G401 (cell line): ENCODE measurements at places on chromosomes 7 and 10. TPM values are rescaled to one million over a fixed set of nuclear protein-coding genes. Genes with fewer than 3 reads are reported as not detected.

SLC26A5 gene
- not detected in 2 replicates for total RNA-seq

OR2A1 gene
- total RNA-seq, result not detected in 2 replicates

CALHM1 gene
- not detected in 2 replicates for total RNA-seq

TRIM73 gene
- total RNA-seq, result 0.20 TPM in 1 of 2 replicates, not detected in the other

FOXK1 gene
- total RNA-seq, result 13.4 and 20.8 TPM in 2 replicates
